ENCODE measurements at places on chromosomes 7 and 10.
A peak's percentile ranks its signal among the peaks of the same experiment; 100 is the strongest.

DNA sequence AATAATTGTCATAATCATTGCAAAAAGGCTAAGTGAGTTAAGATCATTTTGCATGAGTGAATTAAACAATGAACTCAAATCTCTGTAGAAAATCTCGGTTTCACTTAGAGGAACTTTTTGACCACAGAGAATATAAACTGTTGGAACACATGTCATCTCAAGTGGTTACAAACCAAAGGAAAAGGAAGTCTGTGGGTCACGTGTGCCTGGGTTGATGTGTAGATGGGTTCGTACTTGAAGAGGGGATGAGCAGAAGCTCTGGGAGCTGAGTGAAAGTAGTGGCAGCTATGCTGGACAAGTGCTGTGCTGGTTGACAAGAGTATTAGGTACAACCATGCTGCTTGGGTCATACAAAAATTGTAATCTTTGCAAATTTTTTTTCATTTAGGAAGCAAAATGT lies 35.0 kb downstream of the GLRX3 start:
- DNase-seq: no peak

DNA sequence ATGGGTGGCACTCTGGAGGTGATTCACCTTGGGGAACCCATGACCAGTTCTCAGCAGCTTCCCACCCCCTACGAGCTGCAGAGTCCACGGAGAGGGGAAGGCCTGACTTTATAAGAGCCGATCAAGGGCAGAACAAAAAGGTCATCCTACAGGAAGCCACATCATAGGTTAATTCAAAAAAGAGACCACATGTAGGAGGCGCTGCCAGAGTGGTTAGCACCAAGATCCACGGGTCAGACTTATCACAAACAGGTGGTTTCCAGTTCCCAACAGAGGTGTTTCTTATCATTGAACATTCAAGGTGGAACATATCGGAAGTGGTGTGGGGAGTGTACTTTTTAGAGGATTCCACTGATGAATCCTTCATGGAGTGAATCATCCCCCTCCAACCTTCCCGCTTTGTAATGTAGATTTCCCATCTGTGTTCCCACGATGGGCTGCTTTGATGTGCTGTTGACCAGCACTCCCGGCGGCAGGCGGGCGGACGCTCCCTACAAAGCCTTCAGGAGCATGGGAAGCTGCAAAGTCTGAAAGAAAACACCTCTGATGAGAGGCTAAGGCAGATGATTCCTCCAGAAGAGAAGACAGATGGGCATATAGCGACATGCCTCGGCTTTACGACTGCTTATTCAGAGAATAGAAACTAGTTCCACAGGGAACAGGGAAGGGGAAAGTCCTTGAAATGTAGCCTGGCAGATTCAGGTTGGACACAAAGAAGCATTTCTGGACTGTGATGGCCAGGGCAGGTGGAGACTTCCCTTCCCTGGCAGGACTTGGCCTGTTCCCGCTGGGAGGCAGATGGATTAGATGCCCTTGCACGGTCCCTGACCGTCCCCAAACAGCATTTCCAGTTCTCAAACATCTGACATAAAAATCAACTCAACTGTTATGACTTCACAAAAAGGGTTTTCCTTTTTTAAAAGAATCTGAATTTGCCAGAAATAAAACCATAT lies 66.5 kb downstream of the AFAP1L2 start:
- peak; percentile 42 for DNase-seq

GRCh38 chr7:151181011-151181431 lies 6.0 kb downstream of the ASB10 start:
- DNase-seq: no peak

GRCh38 chr7:71444130-71444529 lies 312.2 kb downstream of the GALNT17 start:
- DNase-seq: no peak

GRCh38 chr10:5519054-5519453 lies 5.7 kb upstream of the CALML3 start:
- DNase-seq: no peak

- DNase-seq: no peak
Observed at GRCh38 chr10:50993771-50994251, 80.5 kb upstream of the PRKG1 start.

GRCh38 chr7:67056683-67057082 lies 60.0 kb downstream of the TYW1 start:
- DNase-seq: no peak

DNA sequence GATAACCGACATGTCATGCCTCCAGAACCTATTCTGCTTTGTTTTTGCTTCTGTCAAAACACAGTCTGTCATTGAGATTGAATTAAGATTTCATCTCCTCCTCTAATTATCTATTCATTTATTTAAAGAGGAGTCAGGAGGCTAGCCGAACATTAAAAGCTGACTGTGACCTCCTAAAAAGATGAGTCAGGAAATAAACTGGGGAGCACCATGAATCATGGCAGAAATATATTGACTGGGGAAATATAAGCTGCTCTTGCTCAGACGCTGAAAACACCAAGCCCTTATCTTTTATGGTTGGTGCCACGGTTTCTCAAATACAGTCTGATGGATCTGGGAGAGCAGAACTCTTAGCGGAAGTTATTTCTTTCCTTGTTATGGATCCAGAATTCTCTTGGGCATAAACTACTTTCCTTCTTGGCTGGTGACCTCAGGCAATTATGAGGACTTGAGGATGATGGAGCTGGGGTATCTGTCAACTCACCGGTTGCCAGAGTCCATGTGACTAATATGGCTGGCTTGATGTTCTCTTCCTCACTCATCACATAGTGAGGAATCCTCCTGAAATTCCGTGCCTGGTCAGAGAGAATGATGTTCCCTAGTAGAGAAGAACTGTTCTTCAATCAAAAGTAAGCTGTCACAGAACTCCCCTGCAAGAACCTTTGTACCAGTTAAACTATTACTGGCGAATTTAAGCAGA lies 307.6 kb upstream of the PHYHIPL start:
- DNase-seq: no peak

DNA sequence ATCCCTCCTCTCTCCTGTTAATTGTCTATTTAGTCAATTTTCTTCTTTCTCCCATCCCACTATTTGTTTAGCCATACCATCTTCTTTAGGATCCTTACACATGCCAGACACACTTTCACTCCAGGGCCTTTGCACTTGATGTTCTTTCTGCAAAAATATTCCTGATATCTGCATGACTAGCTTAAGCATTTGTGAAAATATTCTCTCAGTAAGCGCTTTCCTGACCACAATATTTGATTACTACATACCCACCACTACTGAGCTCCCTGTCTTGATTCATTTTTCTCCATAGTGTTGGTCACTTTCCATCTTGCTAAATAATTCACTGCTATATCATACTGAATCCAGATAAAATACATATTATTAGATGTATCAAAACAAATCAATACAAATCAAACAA lies 75.1 kb downstream of the SEMA3D start:
- DNase-seq: no peak

GRCh38 chr7:122055073-122055472 lies 89.0 kb downstream of the AASS start:
- no peak for DNase-seq

DNA sequence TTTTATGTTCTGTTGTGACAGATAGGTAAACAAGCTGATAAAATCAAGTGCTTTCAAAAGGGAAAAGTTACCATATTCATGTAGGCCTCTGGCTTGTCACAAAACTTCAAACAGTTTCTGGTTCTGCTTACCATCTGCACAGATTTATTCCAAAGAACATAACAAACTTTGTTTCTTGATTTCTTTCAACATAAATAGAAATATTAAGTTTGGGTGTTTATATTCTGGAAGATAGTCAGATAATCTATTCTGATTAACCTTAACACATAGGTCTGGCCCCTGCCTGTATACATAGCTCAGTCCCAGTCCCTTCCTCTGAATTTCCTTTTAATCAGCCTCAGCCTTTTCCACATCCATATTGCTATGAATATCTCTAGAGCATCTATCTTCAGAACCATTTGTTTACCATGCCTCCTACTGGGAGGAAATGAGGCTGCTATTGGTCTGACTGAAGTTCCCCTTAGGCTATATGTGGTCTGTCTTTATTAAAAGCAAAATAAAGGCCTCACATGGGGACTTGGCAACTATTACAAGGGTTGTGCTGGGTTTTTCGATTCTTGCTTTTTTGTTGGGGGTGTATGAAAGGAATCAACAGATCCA lies 319.0 kb downstream of the HPSE2 start:
- DNase-seq: no peak

DNA sequence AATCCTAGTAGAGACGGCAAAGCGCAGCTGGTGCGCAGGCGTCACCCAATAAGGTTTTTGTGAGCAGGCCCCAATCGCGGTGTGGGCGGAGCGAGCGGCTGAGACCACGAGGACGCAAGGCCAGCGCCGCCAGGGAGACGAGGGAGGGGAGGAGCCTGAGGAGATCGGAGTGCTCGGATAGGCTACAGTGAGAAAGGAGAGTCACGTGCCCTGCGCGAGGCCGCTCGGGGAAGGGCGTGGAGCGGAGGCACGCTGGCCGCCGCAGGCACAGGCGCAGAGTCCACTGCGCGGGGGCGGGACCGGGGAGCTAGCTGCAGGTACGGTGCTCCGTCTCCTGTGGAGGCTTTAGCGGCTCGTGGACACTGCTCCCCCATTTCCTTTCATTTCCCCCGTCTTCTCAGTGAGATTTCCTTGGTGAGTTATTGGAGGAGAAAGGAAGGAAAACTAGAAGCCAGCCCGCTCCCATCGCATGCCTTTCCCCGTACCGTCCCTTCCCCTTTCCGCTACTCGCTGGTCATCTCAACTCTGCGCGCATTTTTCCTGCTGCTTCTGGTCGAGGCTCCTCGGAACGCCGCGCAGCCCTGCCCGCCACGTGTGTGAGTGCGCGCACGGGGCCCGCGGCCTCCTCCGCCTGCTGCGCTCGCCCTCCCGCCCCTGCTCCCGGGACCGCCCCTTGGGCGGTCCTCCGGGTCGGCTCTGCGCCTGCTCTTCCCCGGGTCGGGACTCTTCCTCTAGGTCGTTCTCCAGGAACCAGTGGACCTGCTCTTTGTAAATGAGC lies at the start of gene THNSL1:
Gene THNSL1, plus strand, starts transcription at position 237 of the 778 bp plus-strand sequence. CDS start 6,612 bp downstream, outside the sequence.
- DNase-seq: peak; percentile 90

DNA sequence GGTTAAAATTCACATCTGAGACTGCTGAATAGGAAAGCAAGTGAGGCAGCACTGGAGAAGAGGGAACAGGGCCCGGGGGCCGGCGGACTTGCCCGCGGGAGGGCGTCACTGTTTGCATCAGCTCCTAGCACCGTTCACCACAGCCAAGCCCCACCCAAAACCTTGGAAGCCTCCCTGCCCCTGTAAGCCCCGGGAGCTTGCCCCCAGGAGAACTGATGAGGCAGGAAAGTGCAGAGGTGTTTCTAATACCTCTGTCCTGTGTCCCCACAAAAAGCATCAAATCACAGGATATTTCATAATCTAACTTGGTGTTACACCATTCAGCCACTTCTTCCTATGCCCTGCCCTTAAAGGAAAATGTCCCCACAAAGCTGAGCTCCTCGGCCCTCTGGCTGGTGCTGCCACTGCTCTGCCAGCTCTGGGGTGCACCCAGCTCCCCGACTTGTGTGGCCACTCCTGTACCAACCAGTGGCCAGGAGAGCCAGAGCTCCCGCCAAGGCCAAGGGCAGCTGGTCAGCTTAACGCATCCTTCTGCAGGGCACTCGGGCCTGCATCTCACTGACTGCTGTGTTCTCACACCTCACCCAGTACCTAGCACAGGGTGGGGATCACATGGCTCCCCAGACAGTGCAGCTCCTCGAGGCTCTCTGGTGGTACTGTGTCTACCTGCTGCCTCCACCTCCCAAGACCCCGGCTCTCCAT lies 47.3 kb upstream of the CNPY1 start:
- no peak for DNase-seq

DNA sequence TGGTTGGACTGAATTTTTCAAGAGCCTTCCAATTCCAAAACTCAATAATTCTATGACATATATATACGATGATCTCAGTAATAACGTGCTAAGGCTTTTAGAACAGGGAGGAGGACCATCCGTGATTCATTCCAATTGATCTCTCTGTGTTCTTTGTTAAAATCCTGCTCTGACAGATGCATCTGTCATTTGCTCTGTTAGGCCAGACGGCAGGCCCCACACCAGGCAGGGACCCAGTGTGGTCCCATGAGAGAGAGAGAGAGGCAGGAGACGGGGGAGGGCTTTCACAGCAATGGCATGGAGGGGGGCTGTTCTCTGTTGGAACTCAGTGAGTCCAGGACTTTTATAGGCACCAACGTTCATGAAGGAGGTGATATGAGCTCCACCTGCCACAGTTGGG lies 160.0 kb upstream of the INSYN2A start:
- no peak for DNase-seq

DNA sequence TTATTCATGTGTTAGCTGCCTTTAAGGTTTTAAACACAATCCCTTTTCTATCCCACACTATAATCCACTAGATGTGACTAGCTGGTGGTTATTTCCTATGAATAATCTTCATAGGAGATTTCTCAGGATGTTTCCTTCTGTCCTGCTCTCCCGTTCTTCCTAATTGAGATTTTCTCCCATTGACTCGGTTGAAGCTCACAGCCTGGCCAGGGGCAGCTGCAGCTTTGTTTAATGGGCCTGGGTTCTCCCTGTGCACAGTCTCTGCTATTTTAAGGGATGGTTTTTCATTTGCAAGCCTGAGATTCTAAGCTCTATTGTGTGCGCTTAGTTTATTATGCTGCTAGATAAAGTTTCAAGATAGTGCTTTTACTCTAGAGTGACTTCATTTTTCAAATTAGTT lies 283.4 kb upstream of the AOAH start:
- no peak for DNase-seq

DNA sequence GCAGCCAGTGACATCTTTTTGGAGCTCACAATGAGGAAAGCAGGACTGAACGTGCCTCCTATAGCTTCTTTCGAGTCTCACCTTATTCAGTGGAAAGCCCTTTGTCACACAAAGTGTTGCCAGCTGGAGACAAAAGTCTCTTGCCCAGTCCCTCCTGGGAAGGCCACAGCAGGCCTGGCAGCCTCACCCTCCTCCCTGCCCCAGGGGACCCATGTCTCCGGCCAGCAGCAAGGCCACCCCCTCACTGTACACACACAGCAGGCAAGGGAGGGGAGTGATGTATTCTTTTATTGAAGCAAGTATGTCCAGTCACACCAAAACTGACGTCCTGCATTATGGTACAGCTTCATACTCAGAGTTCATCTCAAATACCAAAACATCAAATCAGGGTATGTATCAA lies 56.0 kb downstream of the CSGALNACT2 start:
- no peak for DNase-seq

DNA sequence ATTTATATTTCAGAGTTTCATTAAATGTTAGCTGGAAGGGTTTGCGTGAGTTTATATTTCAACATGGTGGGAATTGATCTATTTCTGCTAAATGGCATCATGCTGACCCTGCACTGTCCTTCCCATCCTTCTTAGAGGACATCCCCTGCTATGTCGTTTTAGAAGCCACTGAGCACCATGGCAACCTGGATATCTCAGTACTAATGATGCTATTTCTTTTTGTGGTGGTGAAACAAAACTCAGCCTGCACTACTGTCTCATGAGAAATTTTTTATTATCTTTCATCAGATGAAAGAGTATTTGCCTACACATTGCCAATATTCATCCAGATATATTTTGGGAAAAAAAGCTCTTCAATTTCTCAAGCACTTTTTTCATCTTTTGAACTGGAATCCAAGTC lies 12.1 kb downstream of the EPDR1 start:
- no peak for DNase-seq

DNA sequence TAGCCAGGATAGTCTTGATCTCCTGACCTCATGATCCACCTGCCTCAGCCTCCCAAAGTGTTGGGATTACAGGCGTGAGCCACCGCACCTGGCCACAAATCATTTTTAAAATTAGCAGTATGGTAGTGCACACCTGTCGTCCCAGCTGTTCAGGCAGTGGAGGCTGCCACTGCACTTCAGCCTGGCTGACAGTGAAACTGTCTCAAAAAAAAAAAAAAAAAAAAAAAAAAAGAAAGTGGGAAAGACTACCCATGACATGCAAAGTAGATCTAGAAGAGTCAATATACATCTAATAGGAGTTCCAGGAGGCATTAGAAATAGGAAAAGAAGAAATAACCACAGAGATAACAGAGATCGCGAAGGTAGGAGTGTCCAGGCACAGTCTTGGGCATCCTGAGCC lies 3.2 kb downstream of the CSGALNACT2 start:
- no peak for DNase-seq

All from iPS DF 19.7 (cell line).